ENCODE measurements at places on chromosomes 2 and 18.

DNA sequence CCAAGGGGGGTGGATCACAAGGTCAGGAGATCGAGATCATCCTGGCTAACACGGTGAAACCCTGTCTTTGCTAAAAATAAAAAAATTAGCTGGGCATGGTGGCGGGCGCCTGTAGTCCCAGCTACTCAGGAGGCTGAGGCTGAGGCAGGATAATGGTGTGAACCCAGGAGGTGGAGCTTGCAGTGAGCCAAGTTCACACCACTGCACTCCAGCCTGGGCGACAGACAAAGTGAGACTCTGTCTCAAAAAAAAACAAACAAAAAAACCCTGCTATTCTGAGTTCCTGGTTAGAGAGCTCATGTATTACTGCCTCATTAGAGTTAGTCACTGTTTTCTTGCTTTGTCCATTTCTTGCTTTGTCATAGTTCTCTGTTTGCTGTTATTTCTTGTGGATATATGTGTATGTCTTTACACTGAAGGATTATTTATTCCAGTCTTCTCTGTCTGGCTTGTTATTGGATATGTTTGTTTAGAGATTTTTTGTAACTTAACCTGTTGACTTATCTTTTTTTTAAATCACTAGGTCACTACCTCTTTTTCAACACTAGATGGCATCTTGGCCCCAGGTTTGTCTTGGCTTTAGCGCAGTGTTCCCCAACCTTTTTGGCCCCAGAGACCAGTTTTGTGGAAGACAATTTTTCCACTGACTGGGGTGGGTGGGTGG is 17.0 kb downstream of the TTLL4 start:
- no peak for DNase-seq

GRCh38 chr2:228841475-228841874 is 429.6 kb downstream of the PID1 start:
- no peak for DNase-seq

DNA sequence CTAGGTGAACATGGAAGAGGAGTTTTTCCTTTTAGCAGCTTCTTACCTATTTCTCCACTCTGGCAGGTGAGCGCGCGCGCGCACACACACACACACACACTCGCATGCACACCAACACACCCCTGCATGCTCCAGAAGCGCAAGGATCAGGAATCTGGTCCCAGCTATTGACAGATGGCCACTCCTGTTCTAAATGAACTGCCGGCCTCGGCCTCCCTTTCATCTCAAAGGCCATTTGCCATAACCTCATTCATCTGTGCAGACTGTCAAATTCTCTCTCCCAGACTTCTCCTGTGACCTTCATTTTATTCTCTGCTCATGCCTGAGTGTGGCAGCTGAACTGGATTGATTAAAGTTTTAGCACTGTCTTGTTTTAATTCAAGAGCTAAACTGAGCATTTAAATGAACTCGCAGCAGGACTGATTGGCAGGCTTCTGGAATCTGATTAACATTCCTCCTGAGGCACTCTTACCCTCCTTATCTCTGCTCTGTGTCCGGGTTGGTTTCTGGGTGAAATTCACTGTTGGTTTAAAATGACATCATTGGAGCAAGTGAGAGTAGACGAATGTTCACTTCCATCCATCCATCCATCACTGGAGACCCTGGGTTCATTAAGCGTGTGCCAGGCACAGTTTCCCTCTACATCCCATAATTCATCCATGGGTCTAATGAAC is 58.8 kb downstream of the FECH start:
- no peak for DNase-seq

DNA sequence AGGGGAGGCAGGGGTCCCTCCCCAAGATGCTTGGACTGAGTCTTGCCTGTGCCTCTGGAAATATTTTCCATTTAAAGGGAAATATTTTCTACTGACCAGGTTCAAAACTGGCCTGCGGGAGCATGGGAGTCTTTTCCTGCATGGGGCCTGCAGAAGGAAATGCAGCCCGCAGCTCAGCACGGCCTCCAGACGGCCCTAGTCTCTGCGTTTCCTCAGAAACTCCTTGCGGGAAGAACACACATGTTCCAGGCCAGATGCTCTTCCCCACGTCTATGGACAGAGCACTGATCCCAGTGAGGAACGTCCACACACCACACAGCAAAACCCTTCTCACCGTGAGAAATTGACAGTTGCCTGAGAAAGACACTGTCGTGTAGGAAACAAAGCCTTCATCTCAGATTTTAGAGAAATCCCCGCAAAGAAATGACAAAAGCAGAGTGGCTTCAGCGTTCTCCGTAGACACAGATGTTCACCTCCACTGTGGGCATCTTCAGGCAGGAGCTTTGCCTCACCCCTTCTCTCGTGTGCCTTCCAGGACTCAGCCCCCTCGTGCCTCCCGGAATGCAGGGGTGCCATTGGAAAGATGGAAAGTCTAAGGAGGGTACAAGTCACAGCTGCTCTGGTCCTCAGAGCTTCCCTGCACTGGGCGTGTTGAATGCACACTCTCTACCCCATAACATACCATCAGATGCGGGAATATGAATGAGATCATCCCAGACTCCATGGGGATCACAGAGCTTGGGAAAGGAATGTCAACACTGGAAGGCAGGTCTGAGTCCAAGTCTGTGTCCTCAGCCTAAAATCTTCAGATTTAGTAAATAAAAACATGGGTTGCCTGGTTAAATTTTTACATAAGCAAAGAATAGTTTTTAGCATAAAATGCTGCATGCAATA is 438.7 kb upstream of the SALL3 start:
- DNase-seq = no peak

- DNase-seq = no peak
Observed at GRCh38 chr2:44793322-44793870, 148.1 kb upstream of the SIX3 start.

DNA sequence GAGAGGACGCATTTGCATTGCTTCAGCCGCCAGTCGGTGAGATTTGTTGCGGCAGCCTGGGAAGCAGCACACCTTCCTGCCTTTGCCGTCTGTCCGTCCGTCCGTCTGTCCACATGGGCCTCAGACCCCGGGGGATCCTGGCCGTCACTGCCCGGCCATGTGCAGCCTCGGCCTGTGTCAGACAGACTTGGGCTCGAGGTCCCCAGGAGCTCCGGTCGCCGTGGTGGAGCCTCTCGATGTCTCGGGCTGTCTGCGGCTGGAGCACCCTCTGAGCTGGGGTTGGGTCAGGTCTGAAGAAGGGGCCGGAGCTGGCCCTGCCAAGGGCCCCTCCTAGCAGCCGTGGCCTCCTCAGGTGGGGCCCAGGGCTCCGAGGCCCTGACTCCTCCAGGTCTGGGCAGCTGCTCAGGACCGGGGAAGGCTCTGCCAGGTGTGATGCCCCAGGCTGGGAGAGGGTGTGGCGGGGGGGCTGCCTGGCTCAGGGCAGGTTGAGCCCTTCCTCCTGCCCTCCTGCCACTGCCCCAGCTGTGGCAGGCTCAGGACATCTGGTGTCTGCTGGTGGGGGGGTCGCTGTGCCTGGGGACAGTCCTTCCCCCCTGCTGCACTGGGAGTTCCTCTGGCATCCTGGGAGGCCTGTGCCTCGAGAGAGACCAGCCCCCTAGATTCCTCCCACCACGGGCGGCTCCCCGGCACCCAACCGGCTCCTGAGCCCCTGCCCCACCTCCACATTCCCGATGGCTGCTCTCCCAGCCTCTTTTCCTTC is 11.8 kb downstream of the NEU4 start:
- DNase-seq = no peak

DNA sequence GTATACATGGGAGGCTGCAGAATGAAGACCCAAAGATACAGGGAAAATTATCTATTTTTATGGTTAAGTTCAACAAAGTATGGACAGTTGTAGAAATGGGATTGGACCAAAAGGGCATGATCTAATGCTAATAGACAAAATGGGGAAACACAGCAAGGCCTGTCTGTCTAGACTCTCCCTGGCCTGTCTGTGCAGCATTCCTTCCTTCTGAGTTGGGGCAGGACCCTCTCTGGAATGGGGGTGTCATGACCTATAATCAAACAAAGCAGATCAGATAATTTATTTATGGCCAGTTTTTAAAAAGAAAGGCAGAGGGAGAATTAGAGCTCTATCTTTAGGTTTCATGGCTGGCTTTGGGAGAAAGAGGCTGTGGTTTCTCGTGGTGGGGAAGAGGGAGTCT is 104.4 kb downstream of the CTIF start:
- no peak for DNase-seq

GRCh38 chr2:240296476-240297255 is 138.8 kb upstream of the GPC1 start:
- no peak for DNase-seq

DNA sequence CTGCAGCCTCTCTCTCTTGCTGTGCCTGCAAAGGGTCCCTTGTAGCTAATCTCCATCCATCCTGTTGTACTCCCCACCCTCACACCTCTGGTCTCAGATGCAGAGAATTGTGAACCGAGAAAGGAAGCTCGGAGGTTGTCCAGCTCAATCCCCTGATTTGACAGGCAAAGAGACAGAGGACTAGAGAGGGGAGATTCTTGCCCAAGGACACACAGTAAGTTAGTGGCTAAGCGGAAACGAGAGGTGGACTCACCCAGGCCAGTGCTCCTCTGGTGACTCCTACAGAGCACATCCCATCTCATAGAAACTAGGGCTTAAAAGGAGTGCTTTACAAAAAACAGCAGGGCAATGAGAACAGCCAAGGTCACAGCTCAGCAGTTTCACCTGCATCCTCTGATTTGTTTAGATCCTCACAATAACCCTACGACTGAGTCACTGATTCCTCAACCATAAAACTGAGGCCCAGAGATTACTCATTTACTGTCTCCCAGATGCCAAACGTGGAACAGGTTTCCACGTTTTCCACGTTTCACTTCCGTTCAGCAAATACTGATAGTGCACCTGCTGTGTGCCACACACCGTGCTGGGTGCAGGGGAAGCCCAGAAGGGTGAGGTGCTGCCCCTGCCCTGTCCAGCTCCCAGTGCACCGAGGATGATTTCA is 22.1 kb downstream of the EHD3 start:
- DNase-seq = no peak

GRCh38 chr2:174282441-174282840 is 34.1 kb upstream of the OLA1 start:
- DNase-seq = no peak

DNA sequence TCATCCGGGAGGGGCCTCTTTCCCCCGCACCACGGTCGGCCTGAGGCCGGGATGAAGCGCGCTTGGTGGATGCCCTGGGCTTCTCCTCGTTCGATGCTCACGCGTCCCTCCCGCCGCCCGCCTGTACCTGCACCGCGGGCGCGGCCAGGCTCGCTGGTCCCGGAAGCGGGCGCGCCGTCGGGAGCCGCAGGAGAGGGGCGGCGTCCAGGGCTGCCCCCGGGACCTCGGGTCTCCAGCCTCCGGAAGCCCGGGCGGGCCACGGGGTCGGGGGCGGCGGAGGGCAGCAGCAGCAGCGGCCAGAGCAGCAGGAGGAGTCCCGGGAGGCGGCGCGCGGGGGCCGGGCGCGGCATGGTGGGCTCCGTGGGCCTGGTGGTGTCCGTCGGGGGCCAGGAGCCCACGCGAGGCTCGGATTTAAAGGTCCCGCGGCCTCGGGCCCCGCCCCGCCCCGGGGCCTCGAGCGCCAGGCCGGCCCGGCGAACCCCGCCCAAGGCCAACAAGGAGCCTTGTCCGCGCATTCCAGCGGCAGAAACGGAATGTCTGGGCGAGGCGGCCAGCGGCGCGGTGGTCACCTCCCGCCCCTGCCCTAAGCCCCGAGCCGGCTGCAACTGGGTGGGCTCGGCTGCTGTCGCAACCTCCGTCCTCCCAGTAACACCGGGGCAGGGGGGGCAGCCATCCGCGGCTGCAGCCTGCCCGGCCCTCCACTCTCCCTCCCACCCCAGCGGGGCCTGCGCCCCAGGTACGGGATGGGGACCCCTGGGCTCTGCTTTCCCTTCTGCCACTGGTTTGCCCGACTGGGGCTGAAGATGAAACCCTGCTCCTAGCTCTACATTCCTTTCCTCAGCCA is at the start of gene MATN3:
MATN3 (minus strand) TSS at position 387 of the 844 bp plus-strand sequence; CDS start at position 350, 37 bp downstream.
- no peak for DNase-seq

DNA sequence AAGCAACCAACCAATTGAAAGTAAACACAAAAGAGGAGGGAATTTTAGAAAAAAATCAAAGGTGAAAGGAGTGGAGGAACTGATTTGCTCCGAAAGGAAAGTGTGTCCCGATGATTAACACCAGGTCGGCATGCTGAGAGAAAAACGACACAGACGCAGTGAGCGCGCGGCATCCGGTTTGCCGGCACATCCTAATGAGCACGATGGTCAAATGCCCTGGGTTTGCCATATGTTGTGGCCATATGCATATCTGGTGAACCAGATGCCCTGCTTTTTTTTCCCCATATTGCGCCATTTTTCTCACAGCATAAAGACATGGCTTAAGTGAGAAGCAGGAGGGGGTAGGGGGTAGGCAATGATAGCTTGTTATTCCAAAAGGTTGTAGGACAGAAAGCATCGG is 626.7 kb downstream of the BCL11A start:
- DNase-seq = no peak

GRCh38 chr2:46310446-46310845 is 13.2 kb downstream of the EPAS1 start:
- DNase-seq = no peak

DNA sequence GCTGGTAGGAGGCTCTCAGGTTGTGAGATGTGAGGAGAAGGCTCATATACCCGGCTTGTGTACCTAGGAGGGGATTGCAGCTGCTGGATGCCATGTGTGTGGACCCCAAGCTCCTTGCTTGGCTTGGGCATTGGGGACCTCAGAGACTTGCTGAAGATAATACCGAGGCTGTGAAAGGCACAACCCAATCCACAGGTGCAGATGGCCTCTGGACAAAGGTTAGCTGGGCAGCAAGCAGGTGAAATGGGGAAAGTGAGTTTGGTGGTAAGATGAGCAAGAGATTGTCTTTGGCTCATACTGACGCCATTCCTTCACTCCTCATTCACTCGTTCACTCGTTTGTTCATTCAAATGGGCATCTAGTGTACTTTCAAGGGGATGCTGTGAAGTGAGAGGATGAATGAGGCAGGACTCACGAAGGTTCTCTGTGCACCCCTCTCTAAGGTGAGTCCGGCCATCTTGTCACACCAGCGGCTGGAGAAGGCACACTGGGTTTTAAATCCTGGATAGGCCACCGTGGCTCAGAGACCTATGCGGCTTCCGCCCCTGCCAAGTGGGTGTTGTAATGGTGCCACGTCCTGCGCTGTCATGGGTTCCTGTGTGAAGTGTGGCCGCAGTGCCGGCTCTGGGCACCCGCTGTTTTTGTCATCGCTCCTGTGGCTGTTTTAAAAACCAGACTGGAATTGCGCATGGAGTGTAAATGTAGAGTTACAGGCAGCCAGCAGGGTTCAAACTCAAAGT is 13.7 kb downstream of the FBLN7 start:
- no peak for DNase-seq

DNA sequence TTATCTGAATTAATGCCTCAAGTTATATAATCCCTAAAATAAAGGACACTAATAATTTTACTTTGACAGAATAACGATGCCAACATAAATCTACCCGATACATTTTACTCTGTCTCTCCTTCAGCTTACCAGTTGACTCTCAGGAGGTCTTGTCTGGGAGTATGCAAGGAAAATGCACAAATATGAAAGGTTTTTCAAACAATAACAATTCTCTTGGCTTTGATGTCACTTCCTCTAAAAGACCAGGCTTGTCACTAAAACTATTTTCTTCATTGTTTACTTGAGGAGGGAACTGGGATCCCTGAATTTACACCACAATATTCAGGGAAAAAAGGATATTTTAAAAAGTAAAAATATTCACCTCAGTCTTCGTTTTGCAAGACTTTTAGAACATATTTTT is 97.2 kb downstream of the SOS1 start:
- no peak for DNase-seq

All from AG09319 (cell line).